ENCODE measurements at places on chromosomes 6 and 20.

GRCh38 chr6:4464638-4465037 is 311.6 kb upstream of the CDYL start:
- no peak for DNase-seq

- DNase-seq: no peak
Observed at GRCh38 chr6:166308033-166308768, at the start of gene PRR18. PRR18 (minus strand) TSS chr6:166308392; CDS start chr6:166308142, 250 bp downstream.

- DNase-seq: no peak
Observed at GRCh38 chr6:127912914-127913313, 12.1 kb upstream of the THEMIS start.

DNA sequence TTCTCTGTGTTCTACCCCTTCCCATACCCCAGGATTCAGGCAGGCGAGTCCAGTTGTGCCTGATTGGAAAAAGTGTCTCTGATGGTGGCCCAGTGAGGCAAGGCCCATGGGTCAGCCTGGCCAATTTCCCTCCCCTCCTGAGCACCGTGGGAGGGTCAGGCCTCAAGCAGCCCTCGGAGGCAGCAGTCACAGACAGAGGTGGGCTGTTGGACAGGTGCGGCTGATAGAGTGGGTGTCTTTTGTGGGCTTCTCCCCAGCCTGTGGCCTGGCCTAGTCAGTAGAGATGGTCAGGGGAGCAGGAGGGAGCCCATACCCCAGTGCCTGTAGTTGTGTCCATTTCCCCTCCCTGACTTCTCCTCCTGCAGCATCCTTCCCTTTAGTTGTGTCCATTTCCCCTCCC is 8.9 kb downstream of the MYT1 start:
- DNase-seq: no peak

DNA sequence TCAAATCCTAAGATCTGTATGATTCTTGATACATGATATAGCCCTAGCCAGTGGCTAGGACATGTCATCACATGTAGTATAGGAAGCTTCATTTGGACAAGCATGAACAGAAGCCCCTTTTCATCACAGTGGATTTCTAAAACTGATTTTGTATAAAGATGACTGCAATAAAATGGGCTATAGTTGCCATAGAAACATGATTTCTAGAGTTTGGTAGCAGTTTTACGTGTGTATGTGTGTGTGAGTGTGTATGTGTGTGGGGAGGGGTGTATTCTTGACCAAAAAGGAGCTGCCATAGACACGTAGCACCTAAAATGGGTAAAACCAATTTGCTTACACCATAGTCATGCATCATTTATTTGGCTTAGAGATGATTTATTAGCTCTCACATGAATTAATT is 200.5 kb upstream of the CNR1 start:
- no peak for DNase-seq

DNA sequence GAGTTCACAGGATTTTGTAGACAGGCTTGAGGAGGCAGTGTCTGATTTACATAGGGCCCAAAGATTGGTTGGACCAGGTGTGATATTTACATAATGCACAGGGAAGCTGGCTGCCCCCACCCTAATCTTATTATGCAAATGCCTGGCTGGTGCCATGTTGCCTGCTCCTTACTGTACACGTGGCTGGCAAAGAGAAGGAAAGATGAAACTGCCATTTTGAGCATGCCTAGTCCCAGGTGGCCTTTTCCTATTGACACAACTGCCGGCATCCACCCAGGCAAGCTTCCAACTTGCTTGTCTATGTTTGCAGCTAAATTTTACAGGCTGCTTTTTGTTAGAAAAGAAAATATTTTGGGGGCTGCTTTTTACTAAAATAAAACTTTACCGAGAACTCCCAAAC is 174.6 kb downstream of the LMBRD1 start:
- DNase-seq: no peak

- DNase-seq: no peak
Observed at GRCh38 chr6:116572162-116572561, 858 bp downstream of the RWDD1 start.

DNA sequence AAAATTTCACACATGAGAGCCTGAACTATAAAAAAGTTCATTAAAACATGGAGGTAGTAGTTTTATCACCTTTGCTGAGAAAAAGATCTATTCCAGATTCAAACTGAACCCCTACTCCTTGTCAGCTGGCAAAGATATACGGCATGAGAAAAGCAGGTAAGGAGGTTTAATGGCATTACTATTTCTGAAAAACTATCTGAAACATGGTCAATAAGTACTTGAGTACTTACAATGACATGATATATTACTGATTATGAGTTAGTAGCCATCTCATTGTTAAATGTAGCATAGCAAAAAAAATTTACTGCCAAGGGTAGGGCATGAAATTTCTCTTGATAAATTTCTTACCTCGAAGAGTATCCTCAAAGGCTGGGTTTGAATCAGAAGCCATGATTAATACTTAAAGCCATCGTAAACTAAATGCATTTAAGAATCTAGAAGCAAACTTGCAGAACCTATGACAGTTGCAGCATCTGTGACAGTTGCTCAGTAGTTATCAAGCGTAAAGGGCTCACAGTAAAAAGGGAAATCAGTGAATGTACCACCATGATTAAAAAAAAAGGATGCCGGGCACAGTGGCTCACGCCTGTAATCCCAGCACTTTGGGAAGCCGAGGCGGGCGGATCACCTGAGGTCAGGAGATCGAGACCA is 8.7 kb downstream of the SLC17A5 start:
- DNase-seq: no peak

All from SW 1271 (cell line).